Dermis blood vessel endothelial cell (primary cell): ENCODE measurements at places on chromosomes 11 and 22.

DNA sequence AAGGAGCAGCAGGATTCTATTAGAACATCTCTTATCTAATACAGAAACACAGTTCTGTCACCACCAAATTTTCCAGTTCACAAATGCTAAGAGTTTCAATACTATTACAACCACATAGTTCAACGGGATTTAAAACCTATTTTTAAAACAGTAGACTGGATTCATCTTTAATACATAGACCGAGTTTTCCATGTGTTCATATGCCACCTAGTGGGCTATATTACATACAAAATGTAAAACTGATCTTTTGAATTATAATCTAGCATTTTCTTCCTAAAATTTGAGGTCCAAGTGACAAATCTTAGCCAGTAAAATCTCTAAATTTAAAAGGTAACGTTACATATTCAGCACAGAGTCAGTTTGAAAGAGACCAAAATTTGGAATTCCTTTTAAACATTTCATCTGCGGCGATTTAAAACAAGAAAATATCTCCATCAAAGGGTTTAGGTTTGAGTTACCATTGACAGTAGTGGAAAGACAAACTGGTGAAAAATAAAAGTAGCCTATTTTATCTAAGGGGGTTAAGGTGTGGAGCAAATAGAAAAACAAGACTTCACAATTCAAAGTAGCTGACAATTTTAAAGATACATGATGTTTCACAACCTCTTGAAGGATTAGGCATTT lies 269.3 kb upstream of the MPPED2 start:
- DNase-seq = peak; percentile 24

- DNase-seq = no peak
Measured at GRCh38 chr11:129333873-129334272, 41.8 kb upstream of the BARX2 start.

GRCh38 chr22:31561238-31561887 lies 65.0 kb downstream of the SFI1 start:
- DNase-seq = peak; percentile 91

DNA sequence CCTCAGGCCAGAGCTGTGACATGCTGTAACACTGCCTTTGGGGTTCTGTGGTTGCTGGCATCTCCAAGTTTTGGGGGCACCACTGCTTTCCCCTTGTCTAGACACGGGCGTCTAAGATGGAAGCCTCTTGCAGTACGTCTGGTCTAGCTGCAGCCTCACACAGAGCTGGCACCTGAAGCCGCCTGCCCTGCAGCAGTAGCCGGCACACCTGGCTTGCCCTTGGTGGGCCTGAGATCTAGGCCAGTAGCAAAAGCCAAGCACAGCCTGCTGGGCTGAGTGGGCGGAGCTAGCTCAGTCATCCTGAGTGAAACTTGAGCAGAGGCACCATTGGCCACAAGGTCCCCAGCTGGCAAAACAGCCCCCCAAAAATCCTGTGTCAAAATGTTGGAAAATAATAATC lies 154.2 kb downstream of the DLG2 start:
- DNase-seq = no peak

- DNase-seq = no peak
Measured at GRCh38 chr22:43474161-43475101, 62.6 kb downstream of the MPPED1 start.
